Fibroblast of the aortic adventitia (primary cell): ENCODE measurements at places on chromosomes 2 and 18.
A peak's percentile ranks its signal among the peaks of the same experiment; 100 is the strongest.

GRCh38 chr2:200861617-200862155, 2.8 kb downstream of the CLK1 start:
- DNase-seq = no peak

GRCh38 chr2:148751907-148752306, 107.4 kb downstream of the EPC2 start:
- no peak for DNase-seq

- DNase-seq = no peak
Measured at GRCh38 chr2:144801325-144801724, 281.4 kb upstream of the ZEB2 start.

GRCh38 chr18:58117786-58118403, 73.9 kb downstream of the NEDD4L start:
- DNase-seq = peak; percentile 73

GRCh38 chr18:46250812-46251173, 146.6 kb downstream of the HAUS1 start:
- DNase-seq = no peak

GRCh38 chr2:241386519-241386918, 30.4 kb downstream of the FARP2 start:
- DNase-seq = no peak

DNA sequence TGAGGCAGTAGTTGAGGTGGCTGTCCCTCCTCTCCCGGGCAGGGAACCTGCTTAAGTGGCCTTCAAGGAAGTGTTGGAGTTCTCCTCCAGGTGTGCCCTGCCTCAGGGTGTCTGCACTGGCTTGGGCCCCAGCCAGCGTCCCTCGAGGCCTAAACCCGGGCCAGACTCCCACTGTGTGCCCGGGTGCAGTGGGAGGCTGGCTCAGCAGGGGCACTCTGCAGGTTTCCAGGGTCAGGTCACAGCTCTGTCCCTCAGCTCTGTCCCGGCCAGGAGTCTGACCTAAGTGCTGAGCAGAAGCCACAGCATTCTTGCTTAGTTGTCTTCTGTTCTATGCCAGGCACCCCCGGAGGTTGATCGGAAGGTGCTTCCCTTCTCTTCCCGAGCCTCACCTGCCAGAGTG, 69.0 kb upstream of the OTOS start:
- no peak for DNase-seq

GRCh38 chr2:42971947-42972736, 179.8 kb upstream of the HAAO start:
- peak; percentile 49 for DNase-seq

- DNase-seq = no peak
Measured at GRCh38 chr2:108613261-108614042, 79.2 kb downstream of the LIMS1 start.

DNA sequence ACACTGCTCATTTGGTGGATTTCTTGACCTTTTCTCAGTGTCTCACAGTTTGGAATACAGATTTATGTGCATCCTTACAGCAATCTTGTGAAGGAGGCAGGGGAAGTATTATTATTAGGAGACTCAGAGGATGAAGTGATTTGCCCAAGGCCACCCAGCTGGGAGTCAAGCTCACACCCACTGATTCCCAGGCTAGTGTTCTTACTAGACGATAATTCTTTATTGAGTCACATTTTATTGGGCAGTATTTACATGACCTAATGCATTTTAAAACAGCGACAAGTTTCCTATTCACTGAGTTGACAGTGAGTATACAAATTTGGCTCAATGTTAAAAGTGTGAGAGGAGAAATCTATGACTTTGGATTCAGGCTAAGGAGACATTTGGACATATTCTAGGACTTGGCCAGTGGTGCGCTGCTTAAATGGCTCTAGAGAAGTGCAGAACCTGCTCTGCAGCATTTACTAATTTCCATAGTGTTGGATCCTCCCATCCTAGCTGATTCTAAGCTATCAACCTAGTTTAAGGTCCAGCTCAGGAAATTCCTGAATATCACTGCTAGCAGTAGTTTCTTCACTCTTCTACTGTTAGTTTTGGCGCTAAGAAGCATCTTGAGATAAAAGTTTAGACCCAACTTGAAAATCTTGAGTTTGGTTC, 199.3 kb downstream of the MTX2 start:
- DNase-seq = no peak

DNA sequence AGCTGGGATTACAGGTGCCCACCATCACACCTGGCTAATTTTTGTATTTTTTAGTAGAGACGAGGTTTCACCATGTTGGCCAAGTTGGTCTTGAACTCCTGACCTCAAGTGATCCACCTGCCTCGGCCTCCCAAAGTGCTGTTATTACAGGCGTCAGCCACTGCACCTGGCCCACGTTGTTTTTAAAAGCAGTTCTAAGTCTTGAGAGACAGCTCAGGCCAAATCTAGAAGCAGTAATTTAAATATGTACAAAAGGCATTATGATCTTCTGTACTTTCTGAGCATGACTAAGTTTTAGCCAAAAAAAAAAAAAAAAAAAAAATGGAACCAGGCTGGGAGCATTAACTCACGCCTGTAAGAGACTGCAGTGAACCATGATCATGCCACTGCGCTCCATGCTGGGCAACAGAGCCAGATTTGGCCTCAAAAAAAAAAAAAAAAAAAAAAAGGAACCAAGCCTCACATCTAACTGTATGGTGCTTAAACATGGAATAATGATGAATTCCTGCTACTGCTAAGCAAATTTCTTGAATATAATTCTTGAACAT, 4.0 kb downstream of the ABHD3 start:
- DNase-seq = no peak

DNA sequence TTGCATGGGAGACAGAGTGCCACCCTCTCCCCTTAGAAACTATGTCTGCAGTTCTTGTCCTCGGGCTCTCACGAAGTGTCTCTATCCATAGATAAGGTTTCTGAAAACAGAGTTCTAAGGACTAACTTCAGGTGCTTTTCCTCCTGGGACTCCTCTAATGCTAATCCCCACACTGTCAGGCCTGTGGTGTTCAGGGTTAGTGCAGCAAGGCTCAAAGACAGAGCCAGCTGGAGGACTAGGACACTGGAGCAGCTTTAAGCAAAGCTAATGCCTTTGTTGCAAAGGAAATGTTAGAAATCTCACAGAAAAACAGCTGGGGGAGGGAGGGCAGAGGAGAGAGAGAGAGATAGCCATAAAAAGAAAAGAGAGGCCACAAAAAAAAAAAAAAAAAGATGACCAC, 824.0 kb upstream of the FSHR start:
- DNase-seq = no peak

GRCh38 chr2:138572318-138572717, 70.7 kb downstream of the SPOPL start:
- DNase-seq = peak; percentile 12

DNA sequence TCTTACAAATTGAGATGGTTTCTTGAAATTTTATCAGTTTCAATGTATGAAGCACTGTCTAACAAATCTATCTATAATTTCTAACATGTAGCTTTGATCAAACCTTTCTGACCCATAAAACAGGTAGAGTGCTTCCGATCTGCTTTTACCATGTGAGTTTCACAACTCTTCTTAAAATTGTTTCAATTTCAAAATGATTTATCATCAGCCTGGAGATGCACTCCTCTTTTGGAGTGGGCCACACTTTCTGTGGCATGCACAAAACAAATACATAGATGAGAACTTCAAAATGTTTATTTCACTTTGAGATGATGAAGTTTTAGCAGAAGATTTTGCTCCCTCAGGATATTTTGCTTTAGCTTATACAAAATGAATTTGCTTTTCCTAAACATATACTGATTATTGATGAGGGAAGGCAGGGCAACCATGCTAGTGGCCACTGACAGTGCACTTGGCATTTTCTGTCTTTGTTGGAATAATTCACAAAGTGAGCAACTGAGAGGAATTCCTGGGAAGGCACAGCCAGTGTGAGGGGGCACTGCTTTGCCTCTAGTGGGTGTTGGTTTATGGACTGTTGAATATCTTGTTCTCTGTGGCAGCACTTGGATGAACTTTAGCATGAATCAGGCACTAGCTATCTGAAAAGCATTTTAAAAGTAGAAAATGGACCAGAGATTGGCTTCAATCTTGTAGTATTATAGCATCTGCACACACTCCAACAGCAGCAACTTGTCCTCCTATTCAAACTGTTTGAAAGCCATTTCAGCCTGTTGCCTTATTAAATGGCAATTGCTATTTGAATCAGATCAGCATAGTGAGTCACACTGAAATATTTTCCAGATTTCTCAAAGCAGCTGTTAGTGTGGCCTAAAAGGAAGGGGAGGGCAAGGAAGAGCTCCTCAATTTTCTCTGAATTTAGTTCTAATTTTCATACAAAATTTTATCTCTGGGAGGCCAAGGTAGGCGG, 193.2 kb downstream of the CCDC85A start:
- peak; percentile 55 for DNase-seq

GRCh38 chr18:26614374-26614773, 66.0 kb upstream of the KCTD1 start:
- DNase-seq = no peak

DNA sequence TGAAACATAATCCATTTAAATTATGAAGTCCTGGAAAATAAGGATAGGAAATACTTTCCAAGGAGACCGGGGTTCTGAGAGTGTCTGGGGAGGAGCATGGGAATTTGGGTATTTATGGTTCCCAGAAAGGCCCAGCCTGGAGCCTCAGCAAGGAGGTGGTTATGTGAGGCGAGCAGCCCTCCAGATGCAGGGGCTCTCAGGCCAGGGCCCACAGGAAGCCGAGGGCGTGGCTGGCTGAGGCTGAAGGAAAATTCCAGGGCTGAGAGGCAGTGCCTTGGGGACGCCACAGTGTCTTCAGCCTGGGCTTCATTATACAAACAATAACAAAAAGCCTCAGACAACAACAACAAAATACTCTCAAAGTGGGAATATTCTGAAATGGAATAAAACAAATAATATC, 86.9 kb upstream of the SERPINE2 start:
- no peak for DNase-seq

DNA sequence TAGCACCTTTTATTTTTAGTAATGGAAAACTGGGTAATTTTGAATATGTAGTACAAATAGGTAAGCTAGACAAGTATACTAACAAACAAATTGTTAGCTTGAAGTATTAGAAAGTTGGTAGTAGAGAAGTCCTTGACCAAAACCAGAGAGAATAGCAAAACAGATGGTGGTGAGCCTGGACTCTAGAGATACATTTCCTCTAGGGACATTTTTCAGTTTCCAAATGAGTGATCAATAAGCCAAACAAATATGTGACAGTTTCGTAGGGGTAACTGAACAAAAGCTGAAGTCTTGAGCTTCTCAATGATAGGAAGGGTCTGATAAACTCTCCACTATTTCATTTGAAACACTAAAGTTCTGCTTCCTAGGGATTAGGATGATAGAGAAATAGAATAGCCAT, 692.0 kb upstream of the FAM98A start:
- no peak for DNase-seq

DNA sequence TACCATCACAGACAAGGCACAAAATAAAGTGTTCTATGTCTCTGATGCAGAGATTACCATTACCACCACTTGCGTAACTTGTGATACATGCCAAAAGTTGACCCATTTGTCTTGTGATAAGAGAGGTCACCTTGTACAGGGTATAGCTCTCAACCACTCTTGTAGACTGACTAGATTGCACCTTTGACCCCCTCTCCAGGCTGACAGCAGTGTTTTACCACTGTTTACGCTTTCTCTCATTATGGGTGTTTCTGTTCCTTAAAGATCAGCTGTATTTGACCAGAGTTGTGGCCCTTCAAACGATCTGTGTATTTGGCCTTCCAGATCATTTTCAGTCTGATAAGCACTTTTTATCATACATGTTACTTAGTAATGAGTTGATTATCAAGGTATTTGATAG, 215.7 kb upstream of the HNMT start:
- no peak for DNase-seq

- DNase-seq = no peak
Measured at GRCh38 chr2:120368086-120368485, 22.1 kb downstream of the INHBB start.

GRCh38 chr2:227616631-227617030, 667 bp upstream of the SCYGR4 start:
- no peak for DNase-seq

- DNase-seq = peak; percentile 40
Measured at GRCh38 chr2:182594286-182594685, 121.8 kb upstream of the DNAJC10 start.

DNA sequence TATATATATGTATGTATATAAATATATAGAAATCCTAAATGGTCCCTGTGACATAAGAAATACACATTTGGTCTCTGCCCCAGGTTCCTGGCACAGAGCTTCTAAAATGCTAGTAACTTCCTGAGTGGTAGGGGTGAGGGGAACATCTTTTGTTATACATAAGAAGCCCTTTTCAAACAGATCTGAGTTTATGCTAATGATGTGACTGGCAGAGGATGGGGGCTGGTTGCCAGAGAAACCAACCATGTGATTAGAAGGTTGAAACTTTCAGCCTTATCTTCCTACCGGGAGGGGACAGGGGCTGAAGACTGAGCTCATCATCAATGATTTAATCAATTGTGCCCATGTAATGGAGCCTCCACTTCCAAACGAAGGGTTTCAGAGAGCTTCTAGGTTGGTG, 16.3 kb downstream of the MFSD2B start:
- no peak for DNase-seq

GRCh38 chr2:80380736-80381135, 76.2 kb upstream of the LRRTM1 start:
- no peak for DNase-seq

- no peak for DNase-seq
Measured at GRCh38 chr2:241535871-241536655, 22.5 kb upstream of the BOK start.

- no peak for DNase-seq
Measured at GRCh38 chr2:69483696-69484095, 46.5 kb upstream of the NFU1 start.

DNA sequence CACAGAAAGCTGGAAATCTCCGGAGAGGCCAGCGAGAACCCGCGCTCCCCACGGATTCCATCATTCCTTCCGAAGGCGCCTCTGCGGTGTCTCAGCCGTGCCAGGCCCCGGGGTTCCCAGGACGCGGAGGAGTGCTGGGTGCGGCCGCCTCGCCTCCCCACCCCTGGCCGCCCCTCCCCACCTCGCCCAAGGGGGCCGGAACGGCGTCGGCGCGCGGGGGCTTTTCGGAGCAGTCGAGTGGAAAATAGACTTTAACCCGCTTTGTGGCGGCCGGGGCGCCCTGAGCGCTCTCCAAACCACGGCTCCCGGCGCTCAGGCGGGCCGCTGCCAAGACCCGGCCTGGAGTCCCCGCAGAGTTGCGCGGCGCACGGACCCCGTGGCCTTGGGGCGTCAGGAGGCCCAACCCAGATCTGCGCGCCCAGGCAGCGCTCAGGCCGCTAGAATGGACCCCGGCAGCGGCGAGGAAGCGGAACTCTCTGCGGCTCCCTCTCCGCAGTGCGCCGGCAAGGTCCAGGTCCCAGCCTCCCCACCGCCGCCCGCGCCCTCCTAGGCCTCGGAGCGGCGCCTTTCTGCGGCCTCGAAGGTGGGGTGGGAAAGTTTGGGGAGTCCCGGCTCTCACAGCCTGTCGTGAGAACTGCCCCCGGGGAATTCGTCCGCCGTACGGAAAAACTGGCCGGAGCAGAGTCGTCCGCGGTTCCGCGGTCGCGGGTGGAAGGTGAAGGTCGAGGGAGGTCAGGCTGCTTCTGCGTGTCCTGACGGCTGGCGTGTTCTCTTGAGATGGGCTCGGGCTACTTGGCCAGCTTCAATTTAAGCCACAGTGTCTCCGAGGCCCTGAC, 1.2 kb upstream of the EMX1 start:
- DNase-seq = no peak

GRCh38 chr18:38872342-38872741, 1306.7 kb upstream of the CELF4 start:
- no peak for DNase-seq
